ENCODE measurements at places on chromosomes 5 and 9. TPM values are rescaled to one million over a fixed set of nuclear protein-coding genes. Genes with fewer than 3 reads are reported as not detected.

GRCh38 chr9:129317179-129318011, 139.3 kb upstream of the IER5L start:
- H3K4me1 ChIP-seq = peaks cover 9% of the 10 kb centered on the region
- no peak overlapping the region for H3K4me3 ChIP-seq
- peaks cover 35% of the 10 kb centered on the region for H3K27me3 ChIP-seq
- DNase-seq = no peak
- no peak overlapping the region for H3K27ac ChIP-seq

DNA sequence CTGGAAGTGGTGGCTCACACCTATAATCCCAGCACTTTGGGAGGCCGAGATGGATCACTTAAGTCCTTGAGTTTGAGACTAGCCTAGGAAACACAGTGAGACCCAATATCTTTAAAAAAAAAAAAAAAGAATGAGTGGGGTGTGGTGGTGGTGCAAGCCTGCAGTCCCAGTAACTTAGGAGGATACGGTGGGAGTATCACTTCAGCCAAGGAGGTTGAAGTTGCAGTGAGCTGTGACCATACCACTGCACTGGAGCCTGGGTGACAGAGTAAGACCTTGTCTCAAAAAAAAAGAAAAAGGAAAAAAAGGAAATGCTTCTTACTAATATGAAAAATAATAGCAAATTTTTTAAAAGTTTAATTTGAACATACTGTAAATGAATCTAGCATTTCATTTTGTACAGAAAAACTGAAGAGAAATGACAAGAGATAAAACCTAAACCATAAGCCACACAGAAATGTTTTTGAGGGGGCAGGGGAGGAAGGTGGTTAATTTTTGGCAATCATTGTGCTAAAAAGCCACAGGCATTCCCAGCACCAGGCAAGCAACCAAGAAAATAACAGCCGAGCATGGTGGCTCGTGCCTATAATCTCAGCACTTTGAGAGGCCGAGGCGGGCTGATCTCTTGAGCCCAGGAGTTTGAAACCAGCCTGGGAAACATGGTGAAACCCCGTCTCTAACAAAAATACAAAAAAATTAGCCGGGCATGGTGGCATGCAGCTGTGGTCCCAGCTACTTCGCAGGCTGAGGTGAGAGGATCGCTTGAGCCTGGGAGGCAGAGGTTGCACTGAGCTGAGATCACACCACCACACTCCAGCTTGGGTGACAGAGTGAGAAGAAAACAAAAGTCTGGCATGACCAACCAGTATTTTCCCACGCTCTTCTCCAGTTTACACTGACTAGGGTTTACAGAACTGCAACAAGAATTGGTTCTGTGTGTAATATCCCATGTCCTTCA, 114.5 kb upstream of the NR5A1 start:
- H3K4me3 ChIP-seq = no peak overlapping the region
- no peak for DNase-seq
- H3K36me3 ChIP-seq = no peaks in the 10 kb centered on the region
- no peak overlapping the region for H3K27ac ChIP-seq
- H3K27me3 ChIP-seq = no peaks in the 10 kb centered on the region
- H3K4me1 ChIP-seq = no peaks in the 10 kb centered on the region

- H3K4me3 ChIP-seq = no peak overlapping the region
- DNase-seq = no peak
- H3K4me1 ChIP-seq = no peaks in the 10 kb centered on the region
- H3K36me3 ChIP-seq = peaks cover 7% of the 10 kb centered on the region
Measured at GRCh38 chr9:36250079-36250478, 8.2 kb downstream of the GNE start.

- no peaks in the 10 kb centered on the region for H3K36me3 ChIP-seq
- peaks cover 5% of the 10 kb centered on the region for H3K27me3 ChIP-seq
- H3K4me1 ChIP-seq = no peaks in the 10 kb centered on the region
Measured at GRCh38 chr5:3026099-3026498, 274.6 kb upstream of the IRX2 start.

DNA sequence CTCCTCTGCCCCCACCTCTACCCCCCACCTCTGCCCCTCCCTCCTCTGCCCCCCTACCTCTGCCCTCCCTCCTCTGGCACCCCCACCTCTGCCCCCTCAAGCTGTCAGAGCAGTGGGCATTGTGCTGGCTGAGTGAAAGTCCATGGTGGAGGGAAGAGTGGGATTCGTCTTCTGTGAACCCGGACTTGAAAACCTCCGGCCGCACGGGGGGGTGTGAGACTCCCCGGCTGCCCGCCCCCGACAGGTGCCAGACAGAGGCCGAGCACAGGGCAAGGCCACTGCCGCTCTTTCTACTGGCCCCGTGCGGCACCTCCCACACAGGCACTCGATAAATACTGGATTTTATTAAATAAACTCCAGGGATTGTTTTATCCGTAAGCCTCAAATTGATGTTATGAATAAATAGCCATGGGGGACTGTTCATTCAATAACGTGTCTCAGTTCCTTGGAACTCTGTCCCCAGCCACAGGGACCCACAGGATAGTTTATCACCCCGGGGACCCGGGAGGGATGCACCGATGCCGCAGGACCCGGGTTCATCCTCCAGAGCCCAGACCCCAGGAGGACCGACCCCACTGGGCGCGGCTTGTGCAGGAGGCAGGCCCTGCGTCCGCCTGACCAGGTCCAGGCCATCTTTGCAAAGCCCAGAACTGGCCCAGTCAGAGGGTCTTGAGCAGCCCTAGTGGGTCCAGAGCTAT, 2.6 kb upstream of the QRFP start:
- peaks cover 43% of the 10 kb centered on the region for H3K27me3 ChIP-seq
- DNase-seq = no peak
- no peaks in the 10 kb centered on the region for H3K4me1 ChIP-seq
- H3K27ac ChIP-seq = no peak overlapping the region

SEMA4D gene
- total RNA-seq = 377 TPM

DNA sequence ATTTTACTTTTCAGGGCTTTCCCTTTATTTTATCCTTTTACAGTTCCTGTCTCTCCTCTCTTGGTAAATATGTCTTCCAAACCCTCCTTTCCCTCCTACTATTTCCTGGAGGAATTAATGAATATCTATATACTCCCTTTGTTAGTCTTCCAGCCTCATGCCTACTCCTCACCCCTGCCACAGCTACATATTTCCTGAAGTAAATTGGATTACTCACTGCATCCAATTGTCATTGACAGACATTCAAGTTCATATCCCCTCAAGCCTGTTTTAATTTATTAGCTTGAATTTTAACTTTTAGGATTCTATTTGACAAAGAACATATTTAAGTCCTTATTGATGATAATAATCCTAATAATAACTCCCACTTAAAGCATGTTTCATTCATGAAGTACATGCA, 314.5 kb downstream of the TMEM161B start:
- H3K4me1 ChIP-seq = no peaks in the 10 kb centered on the region
- H3K27me3 ChIP-seq = no peaks in the 10 kb centered on the region
- DNase-seq = no peak
- H3K36me3 ChIP-seq = no peaks in the 10 kb centered on the region

DNA sequence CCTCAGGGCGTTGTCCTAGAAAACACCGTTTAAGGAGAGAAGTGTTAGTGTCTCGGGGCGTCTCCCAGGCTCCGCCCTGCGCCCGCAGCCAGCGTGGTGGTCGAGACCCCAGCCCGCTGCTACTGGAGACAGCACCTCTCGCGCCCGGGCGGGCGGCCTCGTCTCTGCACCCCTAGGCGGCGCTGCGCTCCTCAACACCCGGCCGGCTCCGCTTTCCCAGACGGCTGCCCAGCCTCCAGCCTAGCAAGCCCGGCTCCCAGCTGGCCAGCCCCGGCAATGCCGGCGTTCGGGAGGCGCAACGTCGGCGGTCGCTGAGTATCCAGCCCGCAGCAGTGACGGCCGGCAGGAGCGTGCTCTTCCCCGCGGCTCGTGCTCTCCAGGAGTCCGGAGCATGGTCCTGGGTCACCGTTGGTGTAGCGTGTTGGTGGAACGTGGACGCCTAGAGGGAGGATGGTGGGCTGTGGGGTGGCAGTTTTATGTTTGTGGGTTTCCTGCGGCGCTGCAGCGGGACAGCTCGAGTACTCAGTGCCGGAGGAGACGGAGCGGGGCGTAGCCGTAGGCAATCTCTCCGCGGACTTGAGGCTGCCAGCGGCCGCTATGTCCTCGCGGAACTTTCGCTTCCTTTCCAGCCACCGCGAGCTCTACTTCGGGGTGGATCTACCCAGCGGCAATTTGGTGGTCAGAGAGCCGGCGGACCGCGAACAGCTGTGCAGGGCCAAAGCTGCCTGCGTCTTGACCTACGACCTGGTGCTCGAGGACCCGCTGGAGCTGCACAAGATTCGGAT, 536 bp downstream of the PCDHAC1 start:
- H3K4me1 ChIP-seq = no peaks in the 10 kb centered on the region
- H3K36me3 ChIP-seq = no peaks in the 10 kb centered on the region
- no peak for DNase-seq
- H3K4me3 ChIP-seq = peak overlapping the region; percentile 48
- peaks cover 42% of the 10 kb centered on the region for H3K27me3 ChIP-seq

- H3K4me1 ChIP-seq = peaks cover 10% of the 10 kb centered on the region
- no peak overlapping the region for H3K27ac ChIP-seq
- no peak for DNase-seq
- H3K36me3 ChIP-seq = no peaks in the 10 kb centered on the region
- no peaks in the 10 kb centered on the region for H3K27me3 ChIP-seq
Measured at GRCh38 chr5:59042201-59043055, 459.6 kb downstream of the RAB3C start.

LHFPL2 gene
- total RNA-seq = 0.19 TPM

ANKS6 gene
- total RNA-seq = 12.2 TPM

DNA sequence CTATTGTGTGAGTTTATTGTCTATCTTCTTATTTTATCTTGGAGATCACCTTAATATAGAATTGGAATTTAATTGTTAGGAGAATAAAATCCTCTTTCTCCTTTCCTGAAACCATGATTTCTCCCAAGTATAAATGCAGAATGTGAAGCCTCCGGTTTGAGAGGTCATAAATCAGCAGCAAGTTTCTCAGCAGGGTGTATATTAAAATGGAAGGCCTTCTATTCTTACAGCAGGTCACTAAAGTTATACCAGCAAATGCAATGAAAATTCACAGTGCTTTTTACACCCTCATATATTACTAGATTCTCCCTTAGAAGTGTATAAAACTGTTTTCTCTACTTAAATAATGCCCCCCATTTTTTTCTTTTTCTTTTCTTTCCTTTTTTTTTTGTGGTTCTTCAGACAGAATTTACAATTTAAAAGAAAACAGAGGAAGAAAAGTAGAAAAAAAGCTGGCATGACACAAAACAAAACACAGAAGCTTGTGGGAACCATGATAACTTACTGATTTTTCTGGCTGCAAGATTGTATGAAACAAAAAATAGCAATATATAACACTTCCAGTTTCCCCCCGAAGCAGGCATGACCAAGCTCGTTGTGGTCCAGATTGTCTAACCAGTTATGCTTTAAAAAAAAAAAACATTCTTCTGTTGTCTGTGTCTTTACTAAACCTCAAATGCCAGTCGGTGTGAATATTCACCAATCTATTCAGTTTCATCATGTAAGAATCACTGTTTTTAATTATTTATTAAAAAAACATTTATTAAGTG, 211.2 kb downstream of the RAB3C start:
- no peak overlapping the region for H3K4me3 ChIP-seq
- no peaks in the 10 kb centered on the region for H3K36me3 ChIP-seq
- H3K27ac ChIP-seq = no peak overlapping the region
- H3K27me3 ChIP-seq = no peaks in the 10 kb centered on the region

DNA sequence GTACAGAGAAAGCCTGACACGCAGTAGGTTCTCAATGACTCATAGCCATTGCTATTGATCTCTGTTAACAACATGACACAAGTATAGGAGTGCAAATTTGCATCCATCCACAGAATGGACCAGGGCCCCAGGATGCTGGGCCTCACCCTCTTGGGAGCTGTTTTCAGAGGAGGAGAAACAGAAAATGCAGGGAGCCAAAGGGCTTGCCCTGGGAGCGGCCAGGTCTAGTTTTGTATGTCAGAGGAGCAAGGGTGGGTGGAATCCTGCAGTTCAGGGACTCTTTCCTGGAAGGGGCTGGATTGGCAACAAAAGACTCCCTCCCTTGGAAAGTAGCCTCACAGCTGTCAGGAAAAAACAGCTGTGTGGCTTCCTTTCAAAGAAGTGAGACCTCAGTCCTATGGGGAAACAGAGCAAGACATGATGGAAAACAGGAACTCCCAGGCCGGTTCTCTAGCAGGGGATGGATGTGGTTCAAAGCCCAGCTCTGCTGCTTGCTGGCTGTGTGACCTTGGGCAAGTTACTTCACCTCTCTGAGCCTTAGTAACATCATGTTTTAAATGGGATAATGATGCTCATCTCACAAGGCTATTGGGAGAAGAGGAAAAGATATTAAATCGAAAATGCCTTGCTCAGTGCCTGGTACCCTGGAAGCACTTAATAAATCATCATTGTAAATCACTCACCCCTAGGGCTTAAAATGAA, 50.5 kb upstream of the SH3PXD2B start:
- no peaks in the 10 kb centered on the region for H3K4me1 ChIP-seq
- H3K27me3 ChIP-seq = no peaks in the 10 kb centered on the region
- H3K27ac ChIP-seq = no peak overlapping the region
- no peak for DNase-seq
- H3K4me3 ChIP-seq = no peak overlapping the region

CFAP77 gene
- not detected for total RNA-seq

RORB gene
- not detected for total RNA-seq

PCDHGA3 gene
- not detected for total RNA-seq

- H3K27ac ChIP-seq = no peak overlapping the region
- peaks cover 5% of the 10 kb centered on the region for H3K36me3 ChIP-seq
- no peak overlapping the region for H3K4me3 ChIP-seq
- no peak for DNase-seq
Measured at GRCh38 chr5:149982505-149982904, 17.9 kb downstream of the TIGD6 start.

- no peak overlapping the region for H3K4me3 ChIP-seq
- no peaks in the 10 kb centered on the region for H3K4me1 ChIP-seq
- no peak overlapping the region for H3K27ac ChIP-seq
Measured at GRCh38 chr9:124185413-124185812, 72.3 kb upstream of the NEK6 start.

DNA sequence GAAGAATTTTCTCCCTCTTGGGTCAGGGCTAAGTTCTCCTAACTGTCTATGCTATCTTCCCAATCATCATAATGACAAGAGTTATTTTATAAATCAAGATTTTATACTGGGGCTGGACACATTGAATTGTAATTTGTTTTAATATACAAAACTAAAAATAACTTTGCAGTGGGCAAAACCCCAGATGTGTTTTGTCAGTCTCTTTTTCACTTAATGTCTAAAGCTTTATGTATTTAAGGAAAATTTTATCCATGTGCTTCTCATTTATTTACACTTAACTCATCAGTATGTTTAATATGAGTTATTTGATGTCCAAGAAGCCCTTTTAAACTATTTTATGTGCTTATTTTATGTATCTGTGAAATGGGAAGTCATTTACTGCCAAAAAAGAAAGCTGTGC, 362.8 kb upstream of the ADAMTSL1 start:
- H3K36me3 ChIP-seq = no peaks in the 10 kb centered on the region
- no peak for DNase-seq
- no peak overlapping the region for H3K4me3 ChIP-seq

MYMK gene
- total RNA-seq = not detected
